C1 segment of cervical spinal cord (tissue), 14 donors: ENCODE measurements at places on chromosomes 13 and 19.

- DNase-seq, result no peak
Observed at GRCh38 chr13:27712421-27712820, 79.9 kb upstream of the GSX1 start.

- DNase-seq, result no peak
Observed at GRCh38 chr13:31042481-31043165, 110.2 kb downstream of the TEX26 start.

DNA sequence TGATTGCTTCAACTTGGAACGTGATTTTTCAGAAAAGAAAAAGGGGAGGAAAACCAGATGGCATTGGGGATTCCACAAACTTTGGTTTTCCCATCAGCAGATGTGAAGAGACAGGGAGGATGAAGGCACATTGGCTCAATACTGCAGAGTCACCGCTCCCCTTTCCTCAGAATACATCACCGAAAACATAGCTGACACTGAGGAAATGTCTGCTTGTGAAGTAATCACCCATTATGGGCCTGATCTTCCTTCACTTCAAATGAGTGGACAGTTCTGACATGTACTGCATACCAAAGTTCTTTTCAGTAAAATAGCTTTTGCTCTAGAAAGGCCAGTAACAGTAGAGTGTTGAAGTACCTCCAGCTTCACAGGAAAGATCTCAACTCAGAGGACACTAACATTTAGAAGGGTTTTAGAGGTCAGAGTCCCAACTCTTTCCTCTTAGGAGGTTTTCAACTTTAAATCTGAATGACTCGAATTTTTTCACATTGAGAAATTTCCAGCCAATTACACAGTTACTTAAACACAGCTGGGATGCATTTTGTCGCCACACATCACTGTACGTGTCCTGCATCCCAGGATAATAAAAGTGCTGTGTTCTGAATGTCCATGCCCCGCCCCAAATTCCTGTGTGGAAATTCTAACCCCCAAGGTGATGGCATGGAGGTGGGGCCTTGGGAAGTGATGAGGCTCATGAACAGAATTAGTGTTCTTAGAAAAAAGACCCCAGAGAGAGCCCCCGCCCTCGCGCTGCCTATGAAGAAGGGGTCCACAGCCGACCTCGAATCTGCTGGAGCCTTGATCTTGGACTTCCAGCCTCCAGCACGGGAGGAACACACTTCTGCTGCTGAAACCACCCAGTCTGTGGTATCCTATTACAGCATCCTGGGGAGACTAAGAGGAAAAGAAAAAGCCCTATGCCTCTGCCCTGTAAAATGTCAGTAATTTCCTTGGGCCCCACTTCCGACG is 77.7 kb downstream of the COL4A1 start:
- no peak for DNase-seq

GRCh38 chr13:41919031-41919740 is 41.7 kb downstream of the VWA8 start:
- DNase-seq, result no peak

DNA sequence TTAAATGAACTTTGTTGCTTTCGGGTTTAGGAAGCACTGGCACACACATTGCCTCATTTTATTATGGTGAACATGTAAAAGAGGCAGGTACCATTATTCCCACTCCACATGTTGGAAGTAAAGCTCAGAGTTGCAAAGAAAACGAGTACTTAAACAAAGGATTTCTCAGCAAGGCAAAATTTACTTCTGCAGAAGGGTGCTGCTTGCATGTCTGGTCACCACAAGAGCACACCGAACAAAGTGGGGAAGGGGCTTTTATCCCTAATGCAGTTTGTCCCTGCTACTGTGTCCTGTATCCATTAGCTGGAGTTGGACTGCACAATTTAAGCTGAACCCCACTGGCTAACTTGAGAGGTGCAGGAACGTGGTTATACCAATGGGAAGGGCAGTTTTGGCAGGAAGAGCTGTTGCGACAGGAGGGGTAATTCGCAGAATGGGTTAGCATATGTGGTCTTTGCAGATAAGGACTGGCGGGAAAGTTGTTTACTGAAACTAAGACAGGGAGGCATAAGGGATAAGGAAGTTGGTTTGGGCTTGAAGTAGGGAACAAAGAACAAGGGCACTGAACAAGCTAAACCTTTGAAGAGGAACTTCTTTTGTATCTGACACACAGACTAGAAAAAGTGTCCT is 545.5 kb downstream of the UQCRFS1 start:
- no peak for DNase-seq

DNA sequence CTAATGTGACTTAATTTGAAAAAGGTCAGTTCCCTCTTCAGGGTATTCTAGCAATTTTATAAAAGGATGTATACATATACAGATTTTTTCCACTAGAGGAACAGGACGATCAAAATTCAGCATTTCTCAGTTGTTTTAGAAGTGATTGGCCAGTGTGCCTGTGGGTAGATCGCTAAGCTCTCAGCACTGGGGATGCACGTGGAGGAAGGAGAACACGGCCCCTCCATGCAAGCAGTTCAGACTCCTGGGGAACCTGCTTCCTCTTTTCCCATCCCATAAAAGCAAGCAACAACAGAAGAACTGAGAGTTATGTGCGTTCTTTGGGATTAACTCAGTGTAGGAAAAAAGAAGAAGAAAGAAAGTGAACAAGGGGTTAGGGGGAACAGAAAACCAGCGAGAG is 328.8 kb downstream of the FOXO1 start:
- no peak for DNase-seq

DNA sequence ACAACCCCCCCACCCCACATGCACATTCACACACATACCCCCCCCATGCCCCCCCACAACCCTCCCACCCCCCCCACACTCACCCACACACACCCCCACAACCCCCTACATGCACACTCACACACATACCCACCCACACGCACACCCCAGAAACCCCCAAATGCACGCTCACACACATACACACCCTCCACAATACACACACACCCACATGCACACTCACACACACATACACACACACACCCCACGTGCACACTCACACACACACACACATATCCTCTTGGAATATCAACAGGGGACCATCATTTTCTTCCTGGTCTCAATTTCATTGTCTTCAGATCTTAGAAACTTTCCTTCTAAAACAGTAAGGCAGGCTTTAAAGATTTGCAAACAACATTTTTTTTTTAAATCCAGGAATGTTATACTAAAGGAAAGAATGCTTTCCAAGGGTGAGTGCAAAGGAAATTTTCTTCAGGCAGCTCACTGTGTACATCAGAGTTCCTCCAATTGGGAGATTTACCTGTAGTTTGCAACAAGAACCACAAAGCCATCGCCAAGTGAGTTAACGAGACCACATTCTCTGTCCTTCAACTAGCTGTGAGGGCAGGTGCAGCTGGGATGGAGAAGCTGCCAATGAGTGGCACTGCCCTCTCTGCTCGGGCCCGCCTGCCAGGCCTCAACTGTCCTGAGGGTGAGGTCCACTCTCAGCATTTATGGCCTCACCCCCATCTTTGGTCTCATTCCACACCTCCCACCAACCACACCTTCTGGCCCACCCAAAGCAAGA is 53.0 kb downstream of the MRPL57 start:
- DNase-seq, result no peak

DNA sequence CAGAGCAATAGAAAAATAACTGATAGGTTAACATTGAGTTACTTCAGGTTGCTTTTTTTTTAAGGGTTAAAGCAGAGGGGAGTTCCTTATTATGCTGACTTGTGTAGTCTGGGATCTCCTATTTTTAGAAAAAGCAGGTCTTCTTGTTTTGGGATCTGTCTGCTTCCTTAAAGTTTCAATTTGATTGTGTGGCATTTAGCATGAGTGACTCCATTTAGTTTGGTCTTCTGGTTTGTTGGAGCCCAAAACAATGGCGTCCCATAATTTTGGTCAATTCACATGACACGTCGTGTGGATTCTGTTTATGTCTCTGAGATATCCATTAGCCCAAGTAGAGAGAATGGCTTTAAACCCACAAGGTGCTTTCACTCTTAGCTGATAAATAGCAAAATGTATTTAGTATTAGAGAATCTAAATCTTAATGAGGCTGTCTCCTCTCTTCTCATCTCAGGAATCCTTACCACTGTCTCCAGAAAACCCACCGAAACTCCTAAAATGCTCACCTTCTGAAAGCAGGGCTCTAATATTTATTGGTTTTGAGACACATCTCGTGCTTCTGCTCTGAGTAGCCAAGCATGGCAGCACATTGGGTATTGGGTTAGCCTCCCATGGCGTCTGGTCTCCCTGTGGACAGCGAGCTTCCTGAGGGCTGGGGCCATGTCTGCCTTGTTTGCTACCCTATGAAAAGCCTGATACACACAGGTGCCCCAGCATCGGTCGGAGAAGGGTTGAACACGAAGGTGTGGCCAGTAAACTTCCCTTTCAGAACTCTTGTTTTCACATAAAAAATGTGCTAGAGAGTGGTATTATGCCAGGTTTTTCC is 67.2 kb upstream of the GPR183 start:
- no peak for DNase-seq

GRCh38 chr19:19403373-19403901 is 2.0 kb upstream of the GATAD2A start:
- no peak for DNase-seq

GRCh38 chr19:478236-478903 is 17.5 kb upstream of the SHC2 start:
- no peak for DNase-seq

DNA sequence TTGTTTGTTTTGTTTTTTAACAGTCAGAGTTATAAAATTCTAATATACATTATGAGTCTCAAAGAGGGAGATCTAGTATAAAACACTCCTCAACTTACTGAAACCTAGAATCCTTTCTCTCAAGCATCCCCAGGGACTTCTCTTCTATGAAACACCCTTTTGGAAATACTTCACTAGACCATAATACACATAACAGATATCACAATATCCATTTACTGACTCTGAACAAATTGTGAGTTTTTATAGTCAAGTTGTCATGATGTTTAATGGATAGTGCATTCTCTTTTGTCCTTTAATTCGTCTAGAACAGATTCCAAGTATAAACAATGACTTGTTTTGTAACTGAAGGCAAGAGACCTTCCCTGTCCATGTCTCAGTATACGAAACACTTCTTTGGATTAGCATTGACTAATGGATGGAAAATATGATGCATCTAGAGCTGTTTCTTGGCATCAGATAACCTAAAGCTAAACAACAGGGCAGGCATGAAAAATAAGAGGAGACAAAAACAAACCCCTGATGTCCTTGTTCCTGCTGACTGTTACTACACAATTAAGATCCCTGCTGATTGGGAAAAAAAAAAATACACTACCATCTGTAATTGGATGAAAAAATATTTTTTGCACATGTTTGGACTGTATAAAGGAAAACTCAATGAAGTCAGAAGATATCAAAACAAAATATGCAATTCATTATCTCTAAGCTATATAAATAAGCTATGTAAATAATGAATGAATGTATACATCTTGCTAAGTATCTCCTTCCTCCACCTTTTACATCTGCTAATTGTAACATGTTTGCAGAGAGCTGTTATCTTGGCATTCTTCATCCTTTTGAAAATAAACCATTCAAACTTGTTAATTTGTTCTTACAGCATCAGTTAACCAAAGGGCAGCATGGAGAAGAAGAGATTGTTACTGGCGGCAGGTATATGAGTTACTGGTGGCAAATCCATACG is 214.2 kb downstream of the LACC1 start:
- DNase-seq, result no peak

DNA sequence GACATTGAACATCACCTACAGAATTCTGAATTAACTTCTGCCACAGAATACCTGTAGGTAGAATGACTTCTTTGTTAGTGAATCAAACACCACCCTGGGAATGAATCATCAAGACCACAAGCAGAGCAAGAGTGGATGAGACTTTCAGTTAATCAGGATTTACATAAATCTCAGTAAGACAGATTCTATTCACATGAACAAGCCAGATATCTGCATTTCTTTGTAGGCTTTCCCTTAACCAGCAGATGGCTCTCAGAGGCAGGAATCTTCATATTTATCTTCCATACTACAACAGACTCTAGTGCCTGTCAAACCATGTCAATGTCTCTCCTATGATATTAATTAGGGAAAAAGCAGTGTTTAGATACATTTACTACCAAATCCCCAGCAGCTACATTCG is 412.1 kb downstream of the KLF12 start:
- DNase-seq, result no peak

DNA sequence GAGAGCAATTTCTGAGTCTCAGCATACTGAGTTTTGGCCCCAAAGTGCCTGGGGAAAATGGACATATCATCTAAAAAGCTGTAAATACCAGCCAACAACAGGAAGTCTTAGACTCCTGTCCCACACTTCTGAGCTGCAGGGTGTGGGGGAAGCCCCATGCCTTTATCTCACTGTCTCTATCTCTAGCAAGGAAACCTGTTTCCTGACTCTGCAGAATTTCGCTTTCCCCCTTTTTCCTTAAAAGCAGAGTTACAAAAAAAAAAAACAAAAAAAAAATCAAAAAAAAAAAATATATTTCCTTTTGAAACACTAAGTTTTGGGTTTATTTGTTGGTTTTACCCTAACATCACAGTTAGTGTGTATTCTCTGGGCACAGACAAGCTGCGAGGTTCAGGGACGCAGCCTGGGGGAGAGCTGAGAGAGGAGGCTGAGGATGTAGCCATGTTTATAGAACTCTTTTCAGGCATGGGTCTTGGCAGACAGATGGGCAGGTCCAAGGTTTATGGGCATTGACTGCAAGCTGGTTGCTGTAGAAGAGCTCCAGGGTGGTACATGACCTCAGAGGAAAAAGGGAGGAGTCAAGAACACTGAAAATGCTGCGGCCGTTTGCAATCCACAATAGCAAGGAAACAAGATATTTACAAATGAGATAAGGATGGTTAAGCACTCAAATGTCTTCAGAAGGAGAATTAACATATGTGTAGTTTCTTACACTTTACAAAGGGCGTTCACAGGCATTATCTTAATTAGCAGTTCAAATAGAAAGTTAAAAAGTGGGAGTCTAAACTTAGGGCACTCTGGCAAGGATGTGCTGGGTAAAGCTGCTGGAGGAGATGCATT is 4.9 kb downstream of the MBNL2 start:
- no peak for DNase-seq

- no peak for DNase-seq
Observed at GRCh38 chr19:39672473-39672872, 16.8 kb downstream of the LGALS16 start.

DNA sequence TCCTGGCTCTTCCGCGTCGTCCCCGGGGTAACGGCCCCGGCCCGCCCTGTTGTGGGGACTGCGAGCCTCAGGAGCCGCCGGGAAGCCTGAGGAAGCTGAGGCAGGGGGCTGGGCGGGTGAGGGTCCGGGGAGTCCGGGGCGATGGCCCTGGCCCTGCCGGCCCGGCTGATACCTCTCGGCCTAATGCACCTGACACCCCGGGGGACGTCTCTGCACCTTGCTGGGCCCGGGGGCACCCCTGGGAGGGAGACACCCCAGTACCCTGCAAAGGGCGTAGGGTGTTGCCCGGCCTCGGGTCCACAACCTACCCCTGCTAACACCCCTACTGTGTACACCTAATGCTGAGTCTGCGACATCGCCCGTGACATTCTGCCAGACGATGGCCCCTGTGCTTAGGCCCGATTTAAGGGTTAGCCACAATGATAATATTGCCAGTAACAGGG is 410 bp downstream of the PIN1 start:
- DNase-seq, result peak; percentile 27
